ENCODE measurements at places on chromosomes 13 and 19.

GRCh38 chr13:79935121-79935520, 405.8 kb downstream of the SPRY2 start:
- DNase-seq = no peak

DNA sequence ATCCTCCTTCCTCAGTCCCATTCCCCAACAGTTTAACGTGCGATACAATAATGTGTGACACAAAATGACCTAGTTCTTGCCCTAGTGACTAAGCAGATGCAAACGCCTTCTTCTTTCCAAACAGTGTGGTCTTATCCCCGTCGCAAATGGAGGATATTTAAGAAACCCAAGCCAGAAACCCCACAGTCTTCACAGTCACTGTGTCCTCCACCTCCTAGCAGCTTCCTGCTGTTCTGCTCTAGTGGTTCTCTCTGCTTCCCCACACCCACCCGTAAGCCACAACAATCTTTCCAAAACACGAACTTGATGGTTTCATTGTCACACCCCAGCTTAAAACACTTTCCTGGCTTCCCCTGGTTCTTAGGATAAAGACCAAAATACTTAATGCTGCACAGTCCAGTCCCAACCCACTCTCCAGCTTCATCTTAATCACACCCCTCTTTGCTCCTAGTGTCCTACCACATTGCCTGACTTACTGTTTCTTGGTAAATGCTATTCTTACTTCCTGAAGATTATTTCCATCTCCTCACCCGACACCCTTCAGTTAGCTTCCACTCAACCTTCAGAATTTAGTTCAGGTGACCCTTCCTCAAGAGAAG, 32.3 kb downstream of the ITM2B start:
- DNase-seq = no peak

GRCh38 chr13:32016631-32017030, 14.9 kb upstream of the FRY start:
- no peak for DNase-seq

- DNase-seq = peak; percentile 92
Measured at GRCh38 chr19:34241513-34242337, 12.6 kb upstream of the GARRE1 start.

GRCh38 chr19:18712981-18713380, 29.5 kb downstream of the CRTC1 start:
- DNase-seq = peak; percentile 52

- no peak for DNase-seq
Measured at GRCh38 chr19:2783781-2784145, 690 bp upstream of the SGTA start.

GRCh38 chr13:46355901-46356590, 31.0 kb downstream of the RUBCNL start:
- DNase-seq = no peak

- DNase-seq = peak; percentile 80
Measured at GRCh38 chr13:110812121-110812868, 98.8 kb downstream of the ING1 start.

DNA sequence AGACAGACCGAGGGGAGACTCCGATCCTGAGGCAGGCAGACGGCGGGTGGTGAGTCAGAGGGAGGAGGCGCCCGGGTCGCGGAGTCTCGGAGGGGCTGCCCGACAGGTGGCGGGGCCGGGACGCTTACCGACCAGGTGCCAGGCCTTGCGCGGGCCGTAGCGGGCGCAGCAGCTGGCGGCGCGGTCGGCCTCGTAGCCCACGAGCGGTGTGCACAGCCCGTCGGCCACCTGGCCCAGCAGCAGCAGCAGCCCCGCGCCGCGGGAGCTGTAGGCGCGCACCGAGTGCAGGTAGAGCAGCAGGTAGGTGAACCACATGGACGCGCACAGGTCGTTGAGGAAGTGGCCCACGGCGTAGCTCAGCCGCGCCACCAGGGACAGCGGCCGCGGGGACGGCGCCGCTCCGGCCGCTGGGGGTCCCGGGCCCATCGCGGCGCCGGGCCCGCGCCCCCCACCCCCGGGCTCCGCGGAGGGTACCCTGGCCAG, 367 bp downstream of the MFSD12 start:
- peak; percentile 49 for DNase-seq

DNA sequence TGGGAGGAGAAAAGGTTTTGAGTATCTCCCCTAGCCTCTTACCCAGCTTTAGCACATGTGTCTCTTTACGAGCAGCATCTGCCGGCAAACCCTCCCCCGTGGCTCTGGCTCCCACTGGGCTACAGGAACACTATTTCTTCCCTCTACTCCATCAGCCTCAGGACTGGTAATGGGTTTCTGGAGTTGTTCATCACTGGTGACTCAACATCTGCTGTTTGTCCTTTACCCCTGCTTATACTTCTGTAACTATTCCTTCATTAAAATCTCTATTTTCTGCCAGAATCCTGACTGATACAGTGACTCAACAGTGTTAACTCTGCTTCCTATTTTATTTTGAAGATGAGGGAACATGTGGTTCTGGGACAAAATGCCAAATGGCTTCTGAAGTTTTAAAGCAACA, 437.3 kb upstream of the HTR2A start:
- DNase-seq = no peak

- DNase-seq = peak; percentile 81
Measured at GRCh38 chr19:33767898-33768413, 28.7 kb upstream of the KCTD15 start.
